Mammary epithelial cell (primary cell): ENCODE measurements at places on chromosomes 6 and 20. TPM values are rescaled to one million over a fixed set of nuclear protein-coding genes. Genes with fewer than 3 reads are reported as not detected.

The ASIP gene
- not detected for total RNA-seq

The DCDC2 gene
- total RNA-seq = 0.05 and 0.38 TPM in 2 replicates

The RPP40 gene
- total RNA-seq = 11.5 TPM

The TNFRSF6B gene
- 34.8 and 76.5 TPM in 2 replicates for total RNA-seq

The LBP gene
- total RNA-seq = not detected

The GGTLC1 gene
- total RNA-seq = not detected in 2 replicates

The EEF1A2 gene
- 1.4 and 1.7 TPM in 2 replicates for total RNA-seq

The SASH1 gene
- total RNA-seq = 12.5 and 14.9 TPM in 2 replicates

The IRF4 gene
- total RNA-seq = not detected in 2 replicates

The BPIFB4 gene
- total RNA-seq = not detected in 2 replicates

The C20orf141 gene
- not detected for total RNA-seq

The KATNA1 gene
- 21.3 TPM for total RNA-seq
